ENCODE measurements at places on chromosomes 7 and 10.

DNA sequence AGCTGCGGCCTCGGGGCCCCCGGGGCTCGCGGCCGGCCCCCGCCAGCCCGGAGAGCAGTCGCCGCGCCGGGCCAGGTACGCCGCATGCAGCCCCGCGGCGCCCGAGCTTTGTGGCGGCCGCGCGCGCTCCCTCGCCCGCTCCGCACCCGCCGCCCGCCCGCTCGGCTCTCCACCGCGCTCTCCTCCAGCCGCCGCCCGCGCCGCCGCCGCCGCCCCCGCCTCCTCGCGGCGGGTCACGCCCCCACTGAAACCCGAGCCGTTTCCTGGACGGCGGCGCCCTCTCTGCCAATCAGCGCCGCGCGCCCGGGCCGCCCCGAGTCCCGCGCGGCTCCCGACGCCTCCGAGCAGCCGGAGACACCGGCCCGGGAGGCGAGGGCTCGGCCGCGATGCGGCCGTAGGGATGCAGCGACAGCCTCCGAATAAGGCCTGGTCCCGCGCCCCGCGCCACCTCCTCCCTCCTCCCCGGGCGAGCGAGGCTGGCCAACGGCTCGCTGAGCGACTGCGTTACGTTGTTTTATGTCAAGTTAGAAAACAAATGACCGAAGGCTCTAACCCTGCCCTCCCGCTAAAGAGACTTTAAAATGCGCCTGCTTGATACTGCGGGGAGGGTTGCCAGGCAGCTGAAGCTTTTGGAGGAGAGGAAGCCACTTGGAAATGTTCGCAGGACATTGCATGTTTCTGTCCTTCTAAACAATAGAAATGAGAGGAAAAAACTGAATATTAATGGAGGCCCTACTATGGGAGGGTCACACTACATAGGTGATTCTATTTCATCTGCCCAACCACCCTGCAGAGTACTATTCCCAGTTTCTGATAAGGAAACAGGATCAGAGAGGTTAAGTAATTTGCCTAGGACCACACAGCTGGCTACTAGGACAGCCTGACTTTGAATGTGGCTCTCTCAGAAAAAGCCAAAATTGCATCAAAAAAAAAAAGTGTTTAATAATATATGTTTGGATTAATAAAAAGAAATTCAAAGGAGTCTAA is at the start of gene FGFR2:
FGFR2 (minus strand) TSS at position 182 of the 987 bp plus-strand sequence. CDS start 4,627 bp downstream, outside the sequence.
- peak; percentile 65 for DNase-seq

- DNase-seq, result no peak
Observed at GRCh38 chr10:105691811-105692210, 1050.7 kb downstream of the SORCS3 start.

- no peak for DNase-seq
Observed at GRCh38 chr10:70478191-70479164, at the start of gene PALD1. PALD1 (plus strand) TSS chr10:70478767; CDS start chr10:70525952, 47,185 bp downstream.

- no peak for DNase-seq
Observed at GRCh38 chr7:110861163-110861562, 229.8 kb upstream of the LRRN3 start.

- DNase-seq, result no peak
Observed at GRCh38 chr7:2984091-2984490, 59.6 kb downstream of the CARD11 start.

- DNase-seq, result no peak
Observed at GRCh38 chr7:3280946-3281656, 20.0 kb upstream of the SDK1 start.

- peak; percentile 41 for DNase-seq
Observed at GRCh38 chr7:45890902-45891461, 2.7 kb downstream of the IGFBP1 start.

DNA sequence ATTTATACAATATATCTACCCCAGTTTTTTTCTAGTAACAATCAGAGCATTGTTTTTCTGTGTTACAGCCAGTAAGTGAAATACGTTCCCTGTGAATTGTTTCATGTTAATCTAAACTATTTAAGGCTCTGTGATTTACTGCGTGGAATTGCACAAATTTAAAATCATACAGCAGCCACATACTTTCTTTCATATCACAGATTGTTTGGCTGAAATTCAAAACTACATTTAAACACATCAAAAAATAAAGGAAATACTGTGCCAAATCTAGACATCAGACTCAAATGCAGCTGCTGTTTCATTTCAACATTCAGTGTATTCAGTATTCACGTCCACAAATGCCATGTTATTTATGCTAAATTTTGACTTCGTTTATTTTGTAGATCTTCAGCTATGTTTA is 242.6 kb upstream of the HGF start:
- DNase-seq, result no peak

DNA sequence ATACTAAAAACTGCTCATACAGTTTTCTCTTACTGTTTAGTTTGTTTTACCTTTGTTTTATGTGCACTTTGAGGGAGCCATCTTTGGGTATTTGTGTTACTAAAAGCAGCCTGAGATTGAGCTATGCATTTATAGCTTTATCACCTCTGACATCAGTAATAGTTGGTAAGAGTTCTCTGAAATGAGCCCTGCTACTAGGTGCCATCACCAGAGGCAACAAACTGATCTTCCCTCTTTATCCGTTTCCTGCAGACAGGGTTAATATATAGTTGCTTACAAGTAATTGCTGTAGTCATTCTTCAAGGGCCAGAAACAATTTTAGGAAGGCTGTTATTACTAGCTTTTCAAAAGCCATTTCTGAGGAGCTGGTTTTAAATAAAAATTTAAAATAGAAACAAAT is 49.1 kb downstream of the KIF20B start:
- DNase-seq, result no peak

GRCh38 chr10:103154521-103155299 is 38.4 kb downstream of the NT5C2 start:
- no peak for DNase-seq

GRCh38 chr10:785861-786214 is 96.4 kb upstream of the DIP2C start:
- DNase-seq, result no peak

DNA sequence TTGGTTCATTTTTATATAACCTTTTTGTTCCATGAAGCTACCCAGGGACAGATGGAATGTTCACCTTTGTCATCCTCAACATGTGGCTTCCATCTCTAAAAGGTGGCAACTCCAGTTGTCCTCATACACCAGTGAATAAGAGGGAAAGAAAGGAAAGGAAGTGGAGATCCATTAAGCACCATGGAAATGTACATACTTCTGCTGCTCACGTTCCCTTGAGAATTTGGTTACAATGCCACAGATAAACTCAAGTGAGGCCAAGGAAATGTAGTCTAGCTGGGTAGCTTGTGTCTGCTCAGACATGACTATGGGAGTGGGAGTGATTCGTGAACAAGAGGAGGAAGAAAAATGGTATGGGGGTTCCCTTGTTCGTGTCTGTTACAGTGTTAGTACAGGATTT is 237.1 kb upstream of the FAM3C start:
- no peak for DNase-seq

DNA sequence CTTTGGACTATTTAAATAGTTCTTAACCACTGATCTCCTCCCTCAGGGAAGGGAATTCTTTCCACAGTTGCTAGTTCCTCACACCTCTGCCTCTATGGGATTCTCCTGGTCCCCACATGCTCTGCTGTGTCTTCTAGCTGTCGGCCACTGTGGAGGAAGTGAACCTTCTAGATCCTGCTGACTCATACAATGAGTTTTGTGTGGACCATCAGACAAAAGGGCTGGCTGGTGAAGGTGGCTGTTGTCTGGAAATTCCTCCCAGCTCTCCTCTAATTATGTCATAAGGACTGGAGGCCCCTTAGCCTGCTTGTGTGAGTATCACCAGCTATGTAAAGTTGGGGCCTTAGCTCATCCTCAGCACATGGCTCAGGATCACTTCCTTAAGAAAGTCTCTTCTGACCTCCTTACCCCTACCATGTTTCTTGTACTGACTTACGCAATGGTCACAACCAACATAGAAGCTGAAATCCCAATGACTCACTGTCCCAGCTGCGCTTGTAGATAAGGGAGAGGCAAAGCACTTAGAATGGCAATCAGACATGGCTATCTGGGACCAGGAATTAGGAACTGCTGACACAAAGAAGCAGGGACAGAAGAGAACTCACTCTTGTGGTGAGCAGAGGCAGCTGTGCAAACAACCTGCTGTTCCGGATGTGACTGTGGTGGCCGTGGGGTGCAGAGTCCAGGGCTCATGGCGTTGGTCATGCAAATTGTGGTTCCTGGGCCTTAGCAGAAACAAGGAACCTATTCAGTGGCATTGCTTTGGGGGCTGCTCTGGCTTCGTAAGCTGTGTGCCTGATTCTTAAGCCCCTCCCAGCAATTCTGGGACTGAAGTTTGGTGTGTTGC is 2.5 kb upstream of the MACC1 start:
- DNase-seq, result peak; percentile 62

DNA sequence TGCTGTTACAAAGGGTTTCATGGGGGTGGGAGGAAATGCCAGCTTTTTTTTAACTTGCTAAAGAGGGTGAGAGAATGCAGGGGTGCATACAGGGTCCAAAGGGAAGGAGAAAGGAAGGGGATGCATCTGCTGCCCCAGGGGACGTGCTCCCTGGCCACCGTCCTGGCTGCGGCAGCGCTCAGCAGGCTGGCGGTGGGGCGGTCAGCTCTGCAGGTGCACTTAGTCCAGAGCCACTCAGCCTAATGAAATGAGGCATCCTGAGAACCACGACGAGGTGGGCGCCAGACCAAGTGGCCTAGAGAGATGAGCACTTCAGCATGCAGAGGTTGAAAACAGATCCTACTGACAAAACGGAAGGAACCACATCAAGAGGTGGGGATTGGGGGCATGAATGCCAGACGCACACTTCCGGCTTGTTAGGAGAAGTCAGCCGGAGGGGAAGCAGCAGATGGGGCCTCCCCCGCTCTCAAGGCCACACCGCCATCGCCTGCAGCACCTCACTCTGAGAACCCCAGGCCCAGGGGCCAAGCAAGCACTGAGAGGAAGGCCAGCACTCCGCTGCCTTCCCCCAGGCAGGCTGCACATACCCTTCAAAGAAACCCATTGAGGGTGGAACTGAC is 94.5 kb downstream of the MAD1L1 start:
- no peak for DNase-seq

- no peak for DNase-seq
Observed at GRCh38 chr10:32190890-32191491, 134.8 kb upstream of the KIF5B start.

DNA sequence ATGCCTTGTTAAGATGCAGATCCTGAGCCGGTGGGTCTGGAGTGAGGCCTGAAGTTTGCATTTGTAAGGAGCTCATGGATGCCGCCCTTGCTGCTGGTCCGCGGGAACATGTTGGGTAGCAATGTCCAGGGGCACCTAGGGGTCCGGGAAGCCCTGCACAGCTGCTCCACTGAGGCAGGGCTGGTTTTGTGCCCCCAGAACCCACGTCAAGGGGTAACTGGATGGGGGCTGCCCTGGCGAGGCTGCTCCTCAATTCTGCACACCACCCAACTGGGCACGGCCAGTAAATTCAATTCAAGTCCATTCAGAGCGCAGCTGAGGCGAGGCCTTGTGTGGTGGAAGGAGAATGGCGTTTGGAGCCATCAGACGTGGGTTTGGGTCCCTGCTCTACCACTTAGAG is 246.3 kb upstream of the PITRM1 start:
- no peak for DNase-seq
